ENCODE measurements at places on chromosomes 11 and 22. TPM values are rescaled to one million over a fixed set of nuclear protein-coding genes. Genes with fewer than 3 reads are reported as not detected.

AGBL2 gene
- 0.64 TPM for total RNA-seq

PKDREJ gene
- not detected for total RNA-seq

KCNC1 gene
- total RNA-seq: not detected

PRG3 gene
- not detected for total RNA-seq

MRGPRF gene
- total RNA-seq: 64.0 TPM

SULT4A1 gene
- not detected for total RNA-seq

DNA sequence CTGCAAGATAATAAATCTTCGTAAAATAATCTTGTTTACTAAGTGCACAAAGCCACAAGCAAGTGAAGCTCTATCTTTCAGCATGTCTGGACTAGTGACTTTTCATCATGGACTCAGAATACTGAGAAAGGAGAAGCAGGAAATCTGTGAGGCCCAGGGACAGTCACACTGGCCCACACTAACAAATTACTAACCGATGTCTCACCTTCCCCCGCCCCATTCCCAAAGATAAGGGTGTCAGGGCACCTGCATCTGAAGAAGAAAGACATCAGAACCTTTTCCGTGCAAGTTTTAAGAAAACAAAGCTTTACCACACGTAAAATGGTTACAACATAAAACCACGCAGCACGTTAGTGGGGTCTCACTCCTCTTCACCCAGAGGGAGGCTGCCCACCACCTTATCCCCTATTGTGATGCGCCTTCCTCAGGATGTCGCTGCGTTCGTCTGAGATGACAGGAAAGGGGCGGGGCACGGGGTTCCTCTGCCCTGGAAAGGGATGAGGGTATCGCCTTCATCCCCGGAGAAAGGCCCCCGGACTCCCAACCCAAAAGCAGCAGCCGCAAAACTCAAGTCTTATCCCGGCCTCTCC, 616 bp downstream of the BTBD10 start:
- H3K4me3 ChIP-seq: peak overlapping the region; percentile 97
- H3K4me1 ChIP-seq: peaks cover 44% of the 10 kb centered on the region
- no peaks in the 10 kb centered on the region for H3K27me3 ChIP-seq
- peaks cover 14% of the 10 kb centered on the region for H3K36me3 ChIP-seq
- peak; percentile 41 for DNase-seq

DNA sequence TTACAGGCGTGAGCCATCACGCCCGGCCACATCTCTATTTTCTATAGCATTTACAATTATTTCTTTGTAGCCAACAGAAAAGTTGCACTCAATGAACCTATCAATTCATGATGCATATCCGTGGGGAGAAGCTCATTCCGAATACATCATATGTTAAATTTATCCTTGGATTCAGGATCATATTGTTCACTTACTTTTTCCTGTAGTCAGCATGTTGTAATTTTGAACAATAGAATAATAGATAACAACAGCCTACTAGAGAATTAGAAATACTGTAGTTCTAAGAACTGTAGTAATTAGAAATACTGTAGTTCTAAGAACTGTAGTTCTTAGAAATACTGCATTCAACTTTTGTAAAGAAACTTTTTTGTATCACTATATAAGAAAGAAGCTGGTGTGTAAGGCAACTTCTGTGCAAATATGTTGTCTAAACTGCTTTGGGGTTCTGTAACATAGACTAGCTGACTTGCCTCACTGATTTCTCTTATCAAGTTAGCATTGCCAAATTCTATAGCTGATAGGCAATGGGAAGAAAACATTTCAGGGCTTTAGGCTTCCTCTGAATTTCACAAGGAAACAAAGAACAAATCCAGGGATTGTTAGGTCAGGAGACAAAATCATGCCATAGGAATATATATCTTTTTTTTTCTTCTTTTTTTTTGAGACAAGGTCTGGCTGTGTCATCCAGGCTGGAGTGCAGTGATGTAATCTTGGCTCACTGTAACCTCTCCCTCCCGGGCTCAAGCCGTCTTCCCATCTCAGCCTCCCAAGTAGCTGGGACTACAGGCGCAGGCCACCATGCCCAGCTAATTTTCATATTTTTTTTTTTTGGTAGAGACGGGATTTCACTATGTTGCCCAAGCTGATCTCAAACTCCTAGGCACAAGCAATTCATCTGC, 91.9 kb downstream of the CSTPP1 start:
- peaks cover 4% of the 10 kb centered on the region for H3K4me1 ChIP-seq
- no peak overlapping the region for H3K4me3 ChIP-seq
- H3K36me3 ChIP-seq: no peaks in the 10 kb centered on the region
- no peak overlapping the region for H3K27ac ChIP-seq

GRCh38 chr11:2169005-2169378, 2.6 kb downstream of the TH start:
- no peaks in the 10 kb centered on the region for H3K4me1 ChIP-seq
- no peak for DNase-seq
- no peaks in the 10 kb centered on the region for H3K36me3 ChIP-seq
- H3K27ac ChIP-seq: no peak overlapping the region
- H3K4me3 ChIP-seq: no peak overlapping the region
- H3K27me3 ChIP-seq: peaks cover 9% of the 10 kb centered on the region

DNA sequence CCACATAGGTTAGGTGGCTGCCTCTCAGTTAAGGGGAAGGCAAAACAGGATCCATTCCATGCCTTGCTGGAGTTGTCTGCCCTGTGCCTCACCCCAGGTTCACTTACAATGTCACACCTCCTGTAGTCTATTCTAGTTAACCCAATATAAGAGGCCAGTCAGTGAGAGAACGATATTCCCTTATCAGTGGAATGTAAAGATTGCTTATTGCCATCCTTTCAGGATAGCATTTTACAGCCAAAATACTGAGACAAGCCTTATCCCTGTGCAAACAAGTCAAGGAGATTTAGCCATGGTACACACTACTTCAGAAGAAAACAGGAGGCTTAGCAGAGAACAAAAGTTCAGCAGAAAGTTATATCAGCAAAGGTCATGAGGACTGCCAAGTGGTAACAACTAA, 5.5 kb downstream of the CYP2R1 start:
- no peak overlapping the region for H3K27ac ChIP-seq
- H3K27me3 ChIP-seq: no peaks in the 10 kb centered on the region
- peaks cover 4% of the 10 kb centered on the region for H3K36me3 ChIP-seq

DNA sequence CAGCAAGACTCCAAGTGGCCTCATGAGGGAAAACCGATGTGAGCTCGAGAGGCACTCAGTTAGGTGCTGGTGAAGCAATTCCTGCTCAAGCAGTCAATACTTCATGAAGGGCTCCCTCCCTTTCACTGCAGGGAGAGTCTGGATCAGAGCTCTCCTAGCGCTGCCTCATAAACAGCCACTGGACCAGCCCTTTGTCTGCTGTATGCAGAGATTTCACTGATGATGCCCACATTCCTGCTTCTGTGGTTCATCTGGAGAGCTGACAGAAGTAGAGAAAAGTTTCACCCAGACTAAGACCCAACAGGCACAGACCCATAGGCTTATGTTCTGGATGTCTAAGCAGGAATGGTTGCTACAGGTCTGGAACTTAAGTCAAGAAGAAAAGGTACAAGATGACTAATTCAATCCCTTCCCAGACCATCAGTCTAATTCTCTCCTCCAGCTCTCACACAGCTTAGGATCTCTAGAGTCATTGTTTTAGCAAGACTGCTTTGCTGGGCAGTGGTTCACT, 4.0 kb downstream of the UCP2 start:
- no peaks in the 10 kb centered on the region for H3K36me3 ChIP-seq
- H3K27me3 ChIP-seq: peaks cover 8% of the 10 kb centered on the region
- DNase-seq: peak; percentile 35
- no peak overlapping the region for H3K27ac ChIP-seq
- H3K4me1 ChIP-seq: peaks cover 47% of the 10 kb centered on the region

DNA sequence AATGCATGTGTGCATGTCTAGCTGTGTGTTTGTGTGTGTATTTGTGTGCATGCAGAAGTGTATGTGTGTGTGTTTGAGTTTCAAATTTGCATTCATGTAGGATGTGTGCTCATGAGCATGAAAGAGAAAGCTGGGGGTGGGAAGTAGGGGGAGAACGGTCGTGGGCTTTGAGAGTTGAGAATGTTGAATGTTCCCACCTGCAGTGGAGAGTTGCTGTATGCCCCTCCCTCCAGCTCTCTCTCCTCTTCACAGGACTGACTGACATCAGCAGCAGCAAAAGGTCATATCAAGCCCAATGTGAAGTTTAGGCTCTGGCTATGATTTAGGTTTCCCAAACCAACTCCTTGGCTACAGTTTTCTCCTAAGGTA, 63.8 kb upstream of the RRAS2 start:
- DNase-seq: no peak
- no peaks in the 10 kb centered on the region for H3K36me3 ChIP-seq
- H3K4me3 ChIP-seq: no peak overlapping the region
- H3K4me1 ChIP-seq: peaks cover 40% of the 10 kb centered on the region
- H3K27ac ChIP-seq: no peak overlapping the region
- H3K27me3 ChIP-seq: peaks cover 1% of the 10 kb centered on the region

DNA sequence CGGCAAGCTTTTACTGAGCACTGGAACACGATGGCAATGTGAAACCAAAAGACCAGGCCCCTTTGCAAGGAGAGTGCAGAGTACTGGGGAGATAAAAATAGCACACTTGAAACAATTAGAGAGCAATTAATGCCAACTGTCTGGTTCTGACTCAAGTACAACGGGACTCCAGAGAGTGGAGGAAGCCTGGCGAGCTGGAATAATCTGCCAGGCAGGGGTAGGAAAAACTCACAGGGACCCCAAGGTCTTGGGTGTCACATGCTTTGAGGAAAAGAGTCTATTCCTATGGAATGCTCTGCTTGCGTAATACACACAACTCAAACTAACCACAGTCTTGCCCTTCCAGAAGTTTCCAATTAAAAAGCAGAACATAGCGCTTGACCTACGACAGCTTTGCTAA, 113.0 kb upstream of the CLMP start:
- H3K27me3 ChIP-seq: peaks cover 4% of the 10 kb centered on the region
- no peaks in the 10 kb centered on the region for H3K36me3 ChIP-seq
- H3K4me3 ChIP-seq: peak overlapping the region; percentile 72
- peak overlapping the region; percentile 77 for H3K27ac ChIP-seq

DNA sequence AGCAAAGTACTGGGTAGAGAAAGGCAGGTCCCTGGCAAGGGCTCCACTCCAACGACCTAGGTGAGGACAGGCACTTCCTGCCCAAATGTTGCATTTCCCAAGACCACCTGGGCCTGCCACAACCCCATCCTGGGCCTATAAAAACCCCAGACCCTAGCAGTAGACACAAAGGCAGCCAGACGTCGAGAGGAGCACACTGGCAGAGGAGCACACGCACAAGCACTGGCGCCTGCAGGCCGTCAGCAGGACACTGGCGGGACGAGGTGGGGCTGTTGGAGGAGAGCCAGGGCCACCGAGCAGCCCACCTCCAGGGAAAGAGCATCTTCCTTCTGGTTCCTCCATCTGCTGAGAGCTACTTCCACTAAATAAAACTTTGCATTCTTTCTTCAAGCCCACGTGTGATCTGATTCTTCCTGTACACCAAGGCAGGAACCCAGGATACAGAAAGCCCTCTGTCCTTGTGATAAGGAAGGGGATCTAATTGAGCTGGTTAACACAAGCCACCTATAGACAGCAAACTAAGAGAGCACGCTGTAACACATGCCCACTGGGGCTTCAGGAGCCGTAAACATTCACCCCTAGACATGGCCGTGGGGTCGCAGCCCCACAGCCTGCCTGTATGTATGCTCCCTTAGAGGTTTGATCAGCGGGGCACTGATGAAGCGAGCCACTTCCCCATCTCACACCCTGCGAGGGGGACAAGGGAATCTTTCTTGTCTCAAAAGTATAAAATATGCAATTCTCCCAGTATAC, 89.7 kb upstream of the MTMR2 start:
- H3K4me1 ChIP-seq: peaks cover 48% of the 10 kb centered on the region
- peak overlapping the region; percentile 47 for H3K27ac ChIP-seq
- H3K27me3 ChIP-seq: no peaks in the 10 kb centered on the region
- no peak for DNase-seq
- H3K4me3 ChIP-seq: no peak overlapping the region

DNA sequence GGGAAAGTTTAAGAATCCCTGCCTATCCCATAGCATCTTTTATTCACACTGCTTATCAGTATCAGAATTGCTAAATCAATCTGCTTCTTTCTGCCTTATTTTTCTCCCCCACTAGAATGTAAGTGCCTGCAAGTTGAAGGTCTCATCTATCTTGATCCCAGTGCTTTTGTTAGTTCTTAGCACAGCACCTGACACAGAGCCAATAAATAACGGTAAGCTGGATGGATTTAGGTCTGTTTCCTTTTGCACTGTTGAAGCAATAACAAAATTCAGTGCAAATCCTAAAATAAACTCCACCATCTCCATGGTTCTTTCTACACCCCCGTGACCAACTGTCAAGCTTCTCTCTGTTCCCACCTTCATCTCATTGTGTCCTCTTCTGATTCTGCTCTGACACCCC, 36.7 kb upstream of the CD44 start:
- H3K36me3 ChIP-seq: no peaks in the 10 kb centered on the region
- no peak overlapping the region for H3K27ac ChIP-seq
- DNase-seq: no peak
- no peaks in the 10 kb centered on the region for H3K27me3 ChIP-seq
- H3K4me3 ChIP-seq: no peak overlapping the region

GRCh38 chr11:35974882-35975589, 31.2 kb downstream of the LDLRAD3 start:
- H3K27me3 ChIP-seq: no peaks in the 10 kb centered on the region
- peaks cover 11% of the 10 kb centered on the region for H3K36me3 ChIP-seq
- no peak for DNase-seq

GRCh38 chr11:45210846-45211245, 64.4 kb downstream of the PRDM11 start:
- H3K27me3 ChIP-seq: peaks cover 7% of the 10 kb centered on the region
- DNase-seq: no peak
- no peak overlapping the region for H3K27ac ChIP-seq
- H3K4me3 ChIP-seq: no peak overlapping the region

DNA sequence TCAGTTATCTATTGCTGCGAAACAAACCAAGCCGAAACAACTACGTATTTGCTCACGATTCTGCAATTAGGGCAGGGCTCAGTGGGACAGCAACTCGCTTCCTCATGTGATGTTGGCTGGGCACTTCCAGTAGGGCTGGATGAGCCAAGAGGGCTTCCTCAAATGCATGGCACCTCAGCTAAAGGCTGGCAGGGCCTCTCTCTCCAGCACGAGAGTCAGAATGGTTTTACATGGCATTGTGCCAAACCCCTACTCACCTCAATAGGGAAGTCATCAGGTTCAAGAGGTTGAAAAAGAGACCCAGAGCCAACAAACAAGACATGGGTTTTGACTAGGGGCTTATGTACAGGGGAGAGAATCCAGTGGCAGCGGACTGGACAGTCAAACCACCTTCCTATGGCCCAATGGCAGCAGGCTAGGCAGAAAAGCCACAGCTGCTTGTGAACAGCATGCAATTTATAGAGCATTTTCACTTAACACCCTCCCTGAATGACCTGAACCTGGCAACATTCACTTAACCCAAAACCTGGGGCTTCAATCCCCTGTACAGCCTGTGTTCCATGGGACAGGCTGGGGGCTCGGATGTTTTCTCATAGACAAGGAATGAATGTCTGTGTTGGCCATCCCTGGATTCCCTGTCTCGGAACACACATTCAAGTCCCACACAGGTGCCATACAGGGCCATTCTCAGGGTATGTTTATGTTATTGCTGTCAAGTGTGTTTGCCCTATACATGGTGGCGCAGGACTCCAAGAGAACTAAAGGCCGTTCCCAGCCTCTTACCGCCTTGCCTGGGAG, 154.2 kb upstream of the NAV2 start:
- no peaks in the 10 kb centered on the region for H3K36me3 ChIP-seq
- peaks cover 14% of the 10 kb centered on the region for H3K4me1 ChIP-seq
- H3K27ac ChIP-seq: no peak overlapping the region
- no peak overlapping the region for H3K4me3 ChIP-seq
- no peak for DNase-seq
- peaks cover 2% of the 10 kb centered on the region for H3K27me3 ChIP-seq

- H3K27me3 ChIP-seq: peaks cover 7% of the 10 kb centered on the region
- no peaks in the 10 kb centered on the region for H3K36me3 ChIP-seq
- H3K27ac ChIP-seq: no peak overlapping the region
- H3K4me3 ChIP-seq: no peak overlapping the region
- no peaks in the 10 kb centered on the region for H3K4me1 ChIP-seq
- DNase-seq: no peak
These were observed 39.9 kb upstream of the MYO18B start for GRCh38 chr22:25702040-25702439.

Measured in HFFc6 (cell line).